ENCODE measurements at places on chromosomes 6 and 20.

DNA sequence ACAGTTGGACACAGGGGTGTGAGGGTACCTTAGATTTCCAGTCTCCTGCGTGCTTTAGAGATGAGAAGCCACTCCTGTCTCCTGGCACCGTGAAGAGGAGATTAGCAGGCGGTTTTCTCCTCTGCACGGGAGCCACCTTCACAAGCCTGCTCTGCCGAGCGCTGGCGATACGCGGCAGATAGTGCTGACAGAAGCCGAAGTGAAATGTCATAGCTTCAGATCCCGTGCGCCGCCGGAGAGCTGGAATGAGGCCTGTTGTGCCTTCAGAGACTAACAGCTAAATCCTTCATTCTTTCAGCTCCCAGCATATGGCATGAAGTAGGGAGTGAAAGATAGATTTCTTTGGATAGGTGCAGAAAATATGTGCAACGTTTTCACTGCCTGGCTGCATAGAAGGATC is 371.0 kb downstream of the TAF4 start:
- DNase-seq = no peak

DNA sequence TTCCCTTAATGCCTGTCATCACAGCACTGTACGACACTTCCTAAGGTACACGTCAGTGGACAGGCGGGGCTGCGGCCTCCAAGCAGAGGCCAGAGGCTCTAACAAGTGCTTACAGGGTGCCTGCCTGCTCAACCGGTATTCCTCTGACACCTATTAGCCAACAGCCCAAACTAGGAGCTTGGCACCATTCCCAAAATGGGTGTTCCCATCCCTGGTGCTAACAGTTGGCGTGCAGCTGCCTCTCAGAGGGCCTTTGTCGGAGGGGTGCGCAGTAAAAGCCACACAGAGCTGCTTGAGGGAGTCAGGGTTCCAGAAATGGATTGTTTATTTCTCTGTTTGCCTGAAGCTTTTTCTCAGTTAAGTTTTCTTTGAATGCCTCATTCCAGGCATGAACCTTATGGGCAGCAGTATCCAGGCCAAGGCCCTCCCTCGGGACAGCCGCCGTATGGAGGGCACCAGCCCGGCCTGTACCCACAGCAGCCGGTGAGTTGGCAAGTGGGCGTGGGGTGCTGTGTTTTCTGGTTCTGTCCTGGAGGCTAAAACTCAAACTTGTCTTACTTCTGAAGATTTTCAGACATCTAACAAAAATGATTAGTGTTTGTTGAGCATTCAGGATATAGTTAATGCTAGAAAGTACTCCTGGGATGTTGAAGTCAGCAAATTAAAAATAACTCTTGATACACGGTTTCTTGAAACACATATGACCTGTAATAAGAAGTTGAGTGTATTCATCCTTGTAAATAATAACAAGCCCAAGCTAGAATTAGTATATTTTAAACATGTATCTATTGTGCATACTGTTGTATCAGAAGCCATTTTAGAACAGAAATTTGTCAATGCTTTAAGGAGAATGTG is 124.7 kb downstream of the TMEM242 start:
- DNase-seq = no peak

GRCh38 chr20:19642860-19643259 is 115.2 kb upstream of the RIN2 start:
- no peak for DNase-seq

GRCh38 chr6:140816681-140817080 is 1316.0 kb upstream of the GJE1 start:
- DNase-seq = no peak

DNA sequence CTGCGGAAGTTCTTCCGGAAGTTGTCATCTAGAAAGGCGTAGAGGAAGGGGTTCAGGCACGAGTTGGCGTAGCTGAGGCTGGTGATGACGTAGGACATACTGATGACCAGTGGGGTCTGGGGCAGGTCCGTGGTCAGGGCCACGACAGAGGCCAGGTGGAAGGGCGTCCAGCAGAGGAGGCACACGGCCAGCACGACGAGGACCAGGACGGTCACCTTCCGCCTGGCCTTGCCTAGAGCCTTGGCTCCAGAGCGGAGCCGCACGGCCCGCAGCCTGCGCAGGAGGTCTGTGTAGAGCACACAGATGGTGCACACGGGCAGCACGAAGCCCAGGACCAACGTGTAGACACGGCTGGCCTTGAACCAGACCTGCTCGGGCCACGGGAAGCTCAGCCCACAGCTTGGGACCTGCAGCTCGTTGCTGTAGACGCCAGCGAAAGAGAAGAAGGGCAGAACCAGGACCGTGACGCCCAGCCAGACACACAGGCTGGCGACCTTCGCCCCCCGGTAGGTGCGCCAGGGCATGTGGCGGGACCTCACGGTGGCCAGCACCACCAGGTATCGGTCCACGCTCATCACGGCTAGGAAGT is 1.4 kb downstream of the NPBWR2 start:
- DNase-seq = no peak

DNA sequence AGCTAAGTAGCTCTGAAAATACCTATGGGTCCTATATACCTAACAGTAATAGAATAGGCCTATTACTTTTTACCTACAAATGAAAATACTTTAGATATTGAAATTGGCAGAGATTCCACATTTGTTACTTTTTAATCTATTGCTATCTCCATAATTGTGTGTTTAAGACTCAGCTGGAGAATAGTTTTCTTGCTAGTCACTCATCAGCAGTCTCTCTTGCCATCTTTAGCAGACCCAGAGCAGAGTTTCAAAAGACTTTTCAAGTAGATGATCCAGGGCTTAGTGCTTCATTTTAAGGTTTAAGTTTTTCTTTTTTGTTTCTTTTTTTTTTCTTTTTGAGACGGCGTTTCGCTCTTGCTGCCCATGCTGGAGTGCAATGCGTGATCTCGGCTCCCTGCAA is 12.9 kb downstream of the ANKS1A start:
- no peak for DNase-seq

DNA sequence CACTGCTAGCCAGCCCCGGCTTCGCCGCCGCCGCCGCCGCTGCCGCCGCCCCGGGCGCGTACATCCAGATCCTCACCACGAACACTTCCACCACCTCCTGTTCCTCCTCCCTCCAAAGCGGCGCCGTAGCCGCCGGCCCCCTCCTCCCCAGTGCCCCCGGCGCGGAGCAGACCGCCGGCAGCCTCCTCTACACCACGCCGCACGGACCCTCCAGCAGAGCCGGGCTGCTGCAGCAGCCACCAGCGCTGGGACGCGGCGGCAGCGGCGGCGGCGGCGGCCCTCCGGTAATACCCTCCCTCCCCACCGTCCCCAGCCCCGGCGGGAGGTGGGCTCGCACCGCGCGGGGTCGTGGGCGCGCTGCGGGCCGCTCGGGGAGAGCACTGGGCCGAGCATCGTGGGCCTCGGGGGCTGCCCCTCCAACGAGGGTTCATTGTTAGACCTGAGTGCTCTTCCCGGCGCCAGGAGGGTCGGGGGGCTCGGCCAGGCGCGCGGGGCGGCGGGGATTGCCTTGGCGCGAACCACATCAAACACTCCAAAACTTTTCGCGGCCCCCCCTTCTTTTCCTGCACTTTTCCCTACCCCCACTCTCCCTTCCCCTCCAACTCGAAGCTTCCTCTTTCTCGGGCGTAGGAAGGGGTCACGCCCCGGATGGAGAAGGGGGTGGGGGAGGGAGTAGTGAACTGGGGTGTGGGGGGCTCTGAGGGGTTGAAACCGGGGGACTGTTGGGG is 827 bp downstream of the E2F3 start:
- DNase-seq = peak; percentile 62

DNA sequence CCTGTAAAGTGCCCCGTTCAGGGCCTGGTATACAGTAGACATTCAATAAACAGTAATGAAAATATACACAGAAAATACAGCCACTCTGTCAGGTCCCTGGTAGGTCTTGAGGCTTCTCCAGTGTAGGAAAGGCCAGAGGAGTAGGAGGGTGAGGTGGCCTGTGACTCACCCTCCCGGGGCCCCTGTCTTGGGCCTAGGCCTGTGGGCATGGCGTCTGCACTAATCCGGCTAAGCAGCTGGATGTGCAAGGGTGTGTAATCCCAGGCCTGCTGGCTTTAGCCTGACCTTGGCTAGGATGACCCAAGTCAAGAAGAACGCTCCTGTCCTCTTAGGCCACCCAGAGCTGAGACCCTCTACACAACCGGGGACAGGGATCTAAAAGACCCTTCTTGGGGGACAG is 84.9 kb downstream of the KCNB1 start:
- no peak for DNase-seq

DNA sequence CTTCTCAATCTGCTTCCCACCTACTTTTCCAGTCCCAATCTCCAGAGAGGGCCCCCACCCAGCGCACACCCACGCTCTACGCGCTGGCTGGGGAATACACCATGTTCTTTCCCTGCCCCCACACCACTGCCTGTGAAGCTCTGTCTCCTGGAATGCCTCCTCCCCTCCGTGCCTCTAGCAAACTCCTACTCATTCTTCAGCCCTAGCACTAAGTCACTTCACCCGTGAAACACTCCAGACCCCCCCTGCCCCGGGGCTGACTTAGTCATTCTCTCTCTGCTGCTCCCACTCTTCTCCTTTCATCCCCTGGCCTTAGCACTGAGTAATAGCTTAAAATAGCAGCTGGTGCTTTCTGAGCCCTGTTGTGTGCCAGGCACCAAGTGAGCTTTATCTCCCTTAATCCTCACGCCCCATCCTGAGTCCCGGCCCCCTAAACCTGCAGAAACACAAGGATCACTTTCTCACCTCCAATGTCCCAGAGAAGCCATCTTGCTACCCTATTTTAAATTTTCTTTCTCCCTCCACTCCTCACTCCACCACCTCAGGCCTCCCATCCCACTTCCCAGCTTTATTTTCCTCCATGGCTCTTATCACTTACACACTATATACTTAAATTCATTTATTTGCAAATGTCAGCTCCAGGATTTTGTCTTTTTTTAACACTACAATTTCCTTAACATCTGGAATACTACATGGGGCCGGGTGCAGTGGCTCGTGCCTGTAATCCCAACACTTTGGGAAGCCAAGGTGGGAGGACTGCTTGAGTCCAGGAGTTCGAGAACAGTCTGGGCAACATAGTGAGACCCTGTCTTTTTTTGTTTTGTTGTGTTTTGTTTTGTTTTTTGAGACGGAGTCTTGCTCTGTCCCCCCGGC is 6.3 kb upstream of the PARD6B start:
- no peak for DNase-seq

DNA sequence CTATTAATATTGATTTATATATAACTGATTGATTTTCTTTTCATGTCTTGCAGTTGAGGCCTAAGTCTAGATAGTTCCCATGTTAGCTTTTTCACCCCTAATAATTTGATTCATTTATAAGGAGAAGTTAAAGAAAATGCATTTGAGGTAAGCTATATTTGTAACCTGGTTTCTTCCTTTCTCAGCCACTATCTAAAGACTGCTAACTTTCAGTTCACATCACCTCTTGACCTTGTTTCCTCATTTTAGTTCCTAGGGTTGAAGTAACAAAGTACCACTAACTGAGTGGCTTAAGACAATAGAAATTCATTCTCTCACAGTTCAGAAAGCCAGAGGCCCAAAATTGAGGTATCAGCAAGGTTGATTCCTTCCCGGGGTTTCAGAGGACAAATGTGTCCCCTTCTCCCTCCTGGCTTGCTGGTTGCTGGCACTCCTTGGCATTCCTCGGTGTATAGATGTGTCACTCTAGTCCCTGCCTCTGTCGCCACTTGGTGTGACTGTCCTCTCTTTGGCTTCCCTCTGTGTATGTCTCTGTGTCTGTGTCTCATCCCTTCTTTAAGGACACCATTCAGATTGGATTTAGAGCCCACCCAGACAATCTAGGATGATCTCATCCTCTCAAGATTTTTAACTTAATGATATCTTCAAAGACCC is 55.9 kb upstream of the C20orf144 start:
- DNase-seq = no peak
